Activated CD4-positive, alpha-beta T cell treated with anti-CD3 and anti-CD28 coated beads for 36 hours (primary cell): ENCODE measurements at places on chromosomes 7 and 10. TPM values are rescaled to one million over a fixed set of nuclear protein-coding genes. Genes with fewer than 3 reads are reported as not detected.

Gene CALCR
- not detected for total RNA-seq

Gene RARRES2
- total RNA-seq = not detected

Gene NPTX2
- not detected for total RNA-seq

Gene HOXA9
- not detected for total RNA-seq

Gene SLC13A1
- not detected for total RNA-seq

Gene CYP3A4
- not detected for total RNA-seq

Gene ATP6V1F
- total RNA-seq = 159 TPM

Gene AGR2
- not detected for total RNA-seq

DNA sequence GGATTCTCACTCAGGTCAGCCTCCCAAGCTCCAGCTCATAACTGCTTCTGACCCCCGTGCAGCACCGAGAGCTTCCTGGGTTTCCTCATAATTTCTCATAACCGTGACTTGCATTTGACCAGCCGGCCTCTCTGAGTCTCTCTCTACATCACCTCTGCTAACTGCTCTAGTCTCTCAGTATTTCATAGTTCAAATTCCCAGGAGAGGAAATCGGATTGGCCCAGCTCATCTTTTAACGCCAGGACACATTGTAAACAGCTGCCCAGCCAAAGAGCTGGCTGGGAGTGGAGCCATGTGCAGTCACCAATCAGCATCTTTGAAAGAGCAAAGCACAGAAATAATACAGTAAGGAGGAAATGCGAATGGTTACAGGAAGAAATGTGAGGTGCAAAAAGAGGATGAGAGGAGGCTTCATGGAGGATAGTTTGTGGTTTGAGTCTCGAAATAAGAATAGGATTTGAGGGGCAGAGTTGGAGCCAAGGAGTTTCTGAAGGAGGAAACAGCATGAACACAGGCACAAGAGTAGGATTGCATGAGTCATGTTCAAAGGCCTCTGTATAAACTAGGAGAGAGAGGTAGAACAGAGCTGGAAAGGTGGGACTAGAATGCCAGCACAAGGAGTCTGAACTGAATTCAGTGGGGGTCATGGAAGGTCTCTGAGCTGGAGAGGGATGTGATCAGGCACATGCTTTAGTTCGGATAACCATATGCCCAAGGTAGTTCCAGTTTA is 15.2 kb upstream of the LBX1 start:
- no peaks in the 10 kb centered on the region for H3K4me1 ChIP-seq
- no peak overlapping the region for H3K27ac ChIP-seq
- no peak for DNase-seq
- no peak overlapping the region for H3K4me3 ChIP-seq
- no peaks in the 10 kb centered on the region for H3K36me3 ChIP-seq

DNA sequence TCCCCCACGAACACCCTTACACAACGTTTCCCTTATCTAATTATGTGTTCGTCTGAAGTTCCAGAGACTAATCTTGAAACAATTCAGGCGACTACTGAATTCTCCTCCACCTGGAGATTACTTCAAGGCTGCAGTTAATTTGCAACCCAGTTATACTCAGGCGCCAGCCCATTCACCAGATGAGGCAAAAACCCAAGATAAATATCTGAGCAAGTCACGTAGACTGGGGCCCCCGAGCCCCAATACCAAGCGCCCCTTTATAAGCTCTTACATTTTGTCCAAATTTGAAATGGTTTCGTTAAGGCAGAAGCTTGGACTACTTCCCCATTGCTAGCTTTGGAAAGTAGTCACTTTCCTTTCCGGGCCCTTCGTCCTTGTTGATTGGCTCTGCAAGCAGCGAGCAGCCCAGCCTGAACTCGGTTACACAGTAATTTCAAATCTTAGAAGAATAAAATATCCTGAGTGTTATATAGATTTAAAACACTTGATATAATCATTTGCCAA is 1.2 kb downstream of the TPK1 start:
- H3K27me3 ChIP-seq = no peaks in the 10 kb centered on the region
- H3K27ac ChIP-seq = peak overlapping the region; percentile 99
- peak overlapping the region; percentile 91 for H3K4me3 ChIP-seq
- DNase-seq = peak; percentile 53
- H3K36me3 ChIP-seq = peaks cover 5% of the 10 kb centered on the region

DNA sequence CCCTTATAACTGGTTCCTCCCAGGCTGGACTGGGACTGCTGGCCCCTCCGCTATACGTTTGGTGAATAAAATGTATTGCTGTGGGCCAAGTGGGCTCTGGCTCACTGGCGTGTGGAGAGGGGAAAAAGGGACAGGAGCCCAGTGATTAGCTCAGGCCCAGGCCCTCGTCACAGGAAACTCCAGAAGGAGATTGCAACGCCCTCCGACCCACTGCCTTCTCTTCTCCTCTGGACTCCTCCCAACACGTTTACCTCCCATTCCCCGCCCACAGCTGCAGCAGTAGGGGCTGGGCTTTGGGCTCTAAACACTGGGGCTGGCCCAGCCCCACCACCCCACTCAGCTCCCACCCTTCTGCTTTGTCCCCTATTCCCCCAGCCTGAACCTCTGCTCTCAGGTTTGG is 173.9 kb downstream of the NEURL1 start:
- H3K27me3 ChIP-seq = no peaks in the 10 kb centered on the region
- no peak overlapping the region for H3K4me3 ChIP-seq

GRCh38 chr10:29479081-29479925 is 155.5 kb downstream of the SVIL start:
- H3K4me1 ChIP-seq = peaks cover 16% of the 10 kb centered on the region
- no peak for DNase-seq
- H3K27ac ChIP-seq = no peak overlapping the region
- peaks cover 4% of the 10 kb centered on the region for H3K36me3 ChIP-seq
- no peaks in the 10 kb centered on the region for H3K27me3 ChIP-seq

GRCh38 chr7:24914465-24914859 is 65.5 kb downstream of the OSBPL3 start:
- no peaks in the 10 kb centered on the region for H3K27me3 ChIP-seq
- no peak for DNase-seq
- peaks cover 94% of the 10 kb centered on the region for H3K4me1 ChIP-seq
- no peak overlapping the region for H3K4me3 ChIP-seq
- peak overlapping the region; percentile 75 for H3K27ac ChIP-seq
- H3K36me3 ChIP-seq = peaks cover 20% of the 10 kb centered on the region

DNA sequence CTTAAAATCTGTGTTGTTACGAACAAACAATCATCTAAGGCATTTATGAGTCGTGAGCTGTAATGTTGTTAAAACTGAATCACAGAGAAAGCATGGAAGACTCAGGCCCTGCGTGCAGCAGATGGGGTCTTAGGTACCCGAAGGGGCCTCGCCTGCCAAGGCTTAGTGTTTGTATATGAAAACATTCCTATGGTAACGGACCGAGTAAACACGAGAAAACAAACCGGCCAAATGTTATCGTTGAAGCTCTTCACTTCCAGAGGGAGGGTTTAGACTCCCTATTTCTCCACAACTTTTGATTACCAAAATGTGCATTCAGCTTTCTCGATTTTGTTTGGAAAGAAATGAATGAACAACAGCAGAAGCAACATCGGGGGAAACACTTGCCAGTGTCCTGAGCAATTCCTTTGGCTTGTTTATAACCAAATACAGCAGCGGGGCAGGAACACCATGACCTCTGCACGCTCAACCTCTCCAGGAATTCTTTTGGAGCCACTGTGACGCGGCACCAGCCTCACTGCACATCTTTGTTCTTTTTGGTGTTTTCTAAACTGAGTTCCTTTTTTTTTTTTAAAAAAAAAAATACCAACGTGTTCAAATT is 121.6 kb upstream of the KLF6 start:
- no peak overlapping the region for H3K4me3 ChIP-seq
- peaks cover 21% of the 10 kb centered on the region for H3K4me1 ChIP-seq
- no peak for DNase-seq

- no peaks in the 10 kb centered on the region for H3K27me3 ChIP-seq
- H3K4me3 ChIP-seq = no peak overlapping the region
- DNase-seq = no peak
Measured at GRCh38 chr10:18601321-18601720, 50.1 kb downstream of the NSUN6 start.

DNA sequence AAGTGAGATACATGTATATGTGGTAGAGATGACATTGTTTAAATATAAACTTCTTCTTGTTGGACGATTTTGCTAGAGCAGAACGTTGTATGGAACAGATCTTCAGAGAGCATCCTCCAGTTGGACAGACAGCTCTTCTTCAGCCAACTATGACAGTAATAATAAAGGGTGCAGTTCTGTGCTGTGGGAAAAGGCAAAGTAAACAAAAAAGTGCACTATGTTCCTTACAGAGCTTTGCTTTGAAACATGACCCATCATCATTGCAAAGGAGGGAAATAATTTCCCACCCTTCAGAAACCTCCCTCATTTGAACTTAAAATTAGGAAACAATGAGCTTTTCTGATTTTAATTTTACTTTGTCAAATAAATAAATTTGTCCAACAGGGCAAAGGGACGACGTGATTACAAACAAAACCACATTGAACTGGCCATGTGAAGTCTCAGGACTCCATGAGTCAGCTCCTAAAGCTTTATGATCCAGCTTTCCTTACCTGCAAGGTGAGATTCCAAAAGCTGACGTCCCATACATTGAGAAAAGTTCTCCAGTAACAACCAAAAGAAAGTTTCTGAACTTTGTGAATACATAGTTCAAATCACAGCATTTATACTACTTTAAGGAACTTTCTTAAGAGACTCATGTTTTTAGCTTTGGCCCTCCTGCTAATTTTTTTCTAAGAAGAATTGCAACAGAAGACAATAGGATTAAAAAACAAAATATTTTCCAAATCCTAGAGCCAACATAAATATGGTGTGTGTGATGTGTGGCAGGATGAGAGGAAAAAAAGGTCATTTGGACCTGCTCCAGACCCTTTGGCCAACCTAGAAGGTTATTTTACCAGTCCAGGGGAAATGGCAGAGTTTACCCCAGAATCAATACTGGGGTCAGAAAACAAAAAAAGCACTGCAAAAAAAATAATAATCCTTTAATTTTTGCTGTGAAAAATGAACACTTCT is 565.4 kb upstream of the NRP1 start:
- H3K4me1 ChIP-seq = no peaks in the 10 kb centered on the region
- H3K27ac ChIP-seq = no peak overlapping the region
- H3K36me3 ChIP-seq = no peaks in the 10 kb centered on the region
- peaks cover 12% of the 10 kb centered on the region for H3K27me3 ChIP-seq

DNA sequence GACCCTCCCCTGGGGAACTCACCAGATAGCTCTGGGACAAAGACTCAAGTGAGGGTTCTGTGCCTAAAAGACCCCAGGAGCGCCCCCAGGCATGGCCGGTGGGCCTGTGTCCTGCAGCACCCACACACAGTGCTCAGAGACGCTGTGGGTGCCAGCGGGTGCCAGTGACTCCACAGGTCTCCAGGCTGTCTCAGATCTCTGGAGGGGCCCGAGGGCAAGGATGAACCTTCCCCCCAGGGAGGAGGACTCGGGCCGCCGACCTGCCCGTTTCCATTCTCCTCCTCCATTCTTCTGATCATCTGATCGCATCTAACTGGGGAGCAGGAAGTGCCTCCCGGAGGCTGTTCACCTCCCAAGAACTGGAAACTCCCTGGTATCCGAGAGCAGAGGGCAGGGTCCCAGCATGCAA is 980 bp downstream of the ADAM8 start:
- DNase-seq = peak; percentile 75
- H3K4me3 ChIP-seq = peak overlapping the region; percentile 92
- H3K36me3 ChIP-seq = peaks cover 20% of the 10 kb centered on the region

- no peak for DNase-seq
- H3K4me1 ChIP-seq = no peaks in the 10 kb centered on the region
- no peak overlapping the region for H3K4me3 ChIP-seq
- H3K36me3 ChIP-seq = no peaks in the 10 kb centered on the region
- H3K27me3 ChIP-seq = no peaks in the 10 kb centered on the region
- H3K27ac ChIP-seq = no peak overlapping the region
Measured at GRCh38 chr7:19333706-19334105, 188.5 kb upstream of the FERD3L start.

DNA sequence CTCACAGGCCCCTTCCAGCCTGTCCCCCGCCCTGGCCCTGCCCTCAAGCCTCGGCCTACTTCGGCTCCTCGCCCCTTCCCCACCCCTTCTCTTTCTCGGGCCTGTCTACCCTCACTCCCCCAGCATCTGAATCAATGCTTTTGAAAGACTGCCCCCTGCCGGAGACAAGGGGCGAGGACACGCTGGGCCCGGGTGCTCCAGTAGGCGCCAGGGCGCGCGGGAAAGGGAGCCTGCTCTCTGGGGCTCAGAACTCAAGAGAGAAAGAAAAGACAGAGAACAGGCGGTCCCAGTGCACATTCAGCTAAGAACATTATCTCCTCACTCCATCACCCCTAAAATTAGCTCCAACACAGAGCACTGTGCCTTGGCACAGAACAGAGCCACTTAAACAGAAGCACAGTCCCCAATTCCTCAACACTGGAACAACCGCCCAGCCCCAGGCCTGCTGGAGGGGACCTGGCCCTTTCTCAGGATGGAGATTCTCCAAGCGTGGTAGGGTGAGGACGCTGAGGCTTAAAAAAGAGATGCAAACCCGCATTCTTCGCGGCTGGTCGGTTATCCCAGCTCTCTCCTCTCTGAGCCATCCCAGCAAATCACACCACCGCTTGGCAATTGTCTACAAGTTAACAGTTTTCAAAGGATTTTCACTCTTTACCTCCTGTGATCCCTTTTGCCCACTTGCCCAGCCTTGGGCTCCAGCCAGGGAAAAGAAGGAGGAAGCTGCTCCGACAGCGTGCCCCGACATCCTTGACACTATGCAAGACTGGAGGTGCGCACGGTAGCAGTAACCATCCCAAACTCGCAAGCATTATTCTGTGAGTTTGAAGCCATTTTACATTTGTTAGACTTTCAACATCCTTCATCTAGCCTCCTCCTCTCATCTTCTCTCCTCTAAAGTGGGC is 2.1 kb downstream of the GIGYF1 start:
- peaks cover 15% of the 10 kb centered on the region for H3K36me3 ChIP-seq
- H3K27ac ChIP-seq = peak overlapping the region; percentile 88
- no peaks in the 10 kb centered on the region for H3K27me3 ChIP-seq
- H3K4me1 ChIP-seq = peaks cover 48% of the 10 kb centered on the region
- DNase-seq = peak; percentile 92

DNA sequence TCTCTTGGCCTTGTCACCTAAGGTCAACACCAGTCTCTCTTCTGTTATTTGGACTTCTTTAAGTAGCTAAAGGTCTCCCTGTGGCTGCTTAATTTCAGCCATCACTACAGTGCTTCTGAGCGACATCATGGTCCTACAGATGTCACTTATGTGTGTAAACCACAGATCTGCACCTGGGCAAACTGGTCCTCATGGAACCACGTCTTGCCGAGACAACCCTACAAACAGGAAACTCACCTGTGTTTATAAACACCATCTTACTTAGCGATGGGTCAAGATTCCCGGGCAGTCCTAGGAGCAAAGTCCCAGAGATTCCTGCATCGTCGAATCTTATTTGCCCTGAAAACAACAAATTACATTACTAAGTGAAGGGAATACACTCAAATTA is 27.8 kb downstream of the KLF6 start:
- H3K27me3 ChIP-seq = no peaks in the 10 kb centered on the region
- H3K4me3 ChIP-seq = peak overlapping the region; percentile 66

DNA sequence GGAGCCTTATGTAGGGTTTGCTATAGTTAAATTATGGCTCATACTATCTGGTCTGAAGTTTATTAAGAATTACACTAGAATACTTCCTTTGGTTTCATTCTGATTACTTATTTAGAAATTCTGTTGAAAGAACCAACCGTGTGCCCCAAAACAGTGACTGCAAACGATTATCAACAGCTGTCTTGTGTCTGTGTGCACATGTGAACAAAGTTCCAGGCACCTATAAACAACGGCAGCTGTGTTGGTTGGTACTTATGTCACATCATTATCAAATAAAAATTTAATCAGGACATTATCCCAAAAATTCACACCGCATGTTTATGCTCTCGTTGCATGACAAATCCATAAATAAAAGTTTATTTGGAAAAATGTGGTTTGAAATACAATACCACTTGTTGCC is 80.6 kb downstream of the USP6NL start:
- H3K27me3 ChIP-seq = peaks cover 5% of the 10 kb centered on the region
- peaks cover 2% of the 10 kb centered on the region for H3K36me3 ChIP-seq
- no peak overlapping the region for H3K27ac ChIP-seq
- no peak for DNase-seq
